ENCODE measurements at places on chromosomes 16 and 17.

GRCh38 chr17:71790791-71791190 is 330.0 kb upstream of the SOX9 start:
- no peak for DNase-seq
- H3K36me3 ChIP-seq: no peaks in the 10 kb centered on the region
- no peak overlapping the region for H3K4me3 ChIP-seq
- no peaks in the 10 kb centered on the region for H3K27me3 ChIP-seq

- no peak for DNase-seq
- no peak overlapping the region for H3K27ac ChIP-seq
- peaks cover 6% of the 10 kb centered on the region for H3K4me1 ChIP-seq
- no peaks in the 10 kb centered on the region for H3K36me3 ChIP-seq
- H3K27me3 ChIP-seq: peaks cover 9% of the 10 kb centered on the region
Measured at GRCh38 chr17:44831371-44831770, 1.3 kb upstream of the GJC1 start.

GRCh38 chr17:28972437-28972836 is 21.1 kb upstream of the PHF12 start:
- no peak overlapping the region for H3K27ac ChIP-seq
- DNase-seq: no peak
- no peak overlapping the region for H3K4me3 ChIP-seq
- H3K4me1 ChIP-seq: peaks cover 31% of the 10 kb centered on the region
- H3K27me3 ChIP-seq: peaks cover 2% of the 10 kb centered on the region
- H3K36me3 ChIP-seq: no peaks in the 10 kb centered on the region

DNA sequence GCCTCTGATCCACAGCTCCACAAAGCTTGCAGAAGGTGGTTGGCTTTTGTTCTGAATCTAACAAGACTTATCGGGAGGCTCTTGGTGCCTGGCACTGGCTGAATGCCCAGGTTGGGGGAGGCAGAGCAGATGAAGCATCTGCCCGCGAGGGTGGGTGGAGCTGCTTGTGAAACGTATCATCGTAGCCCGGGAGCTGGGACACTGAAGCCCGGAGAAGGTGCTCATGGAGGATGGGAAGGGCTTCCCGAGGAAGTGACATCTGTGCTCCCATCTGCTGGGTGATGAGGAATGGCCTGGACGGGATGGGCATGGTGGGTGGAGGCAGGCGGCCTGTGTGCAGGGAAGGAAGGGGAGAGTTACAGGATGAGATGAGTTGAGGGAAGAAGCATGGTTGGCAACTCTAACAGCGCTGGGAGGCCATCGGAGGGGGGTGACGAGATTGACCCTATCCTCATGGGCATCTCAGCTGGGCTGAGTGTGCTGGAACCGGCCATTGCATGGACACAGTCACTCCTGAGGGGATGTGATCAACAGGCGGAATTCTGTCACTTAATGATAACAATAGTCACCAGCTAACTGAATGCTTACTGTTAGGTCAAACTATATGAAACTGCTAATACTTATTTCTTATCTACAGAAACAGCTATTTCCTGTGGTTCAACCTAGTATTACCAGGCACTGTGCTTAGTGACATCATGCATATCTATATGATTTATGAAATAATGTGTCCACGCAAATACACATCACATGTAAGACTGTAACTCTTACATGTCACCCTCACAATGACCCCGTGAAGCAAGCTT is 102.7 kb downstream of the ABCC6 start:
- no peaks in the 10 kb centered on the region for H3K27me3 ChIP-seq
- peaks cover 35% of the 10 kb centered on the region for H3K36me3 ChIP-seq
- H3K27ac ChIP-seq: peak overlapping the region; percentile 61
- no peak for DNase-seq

DNA sequence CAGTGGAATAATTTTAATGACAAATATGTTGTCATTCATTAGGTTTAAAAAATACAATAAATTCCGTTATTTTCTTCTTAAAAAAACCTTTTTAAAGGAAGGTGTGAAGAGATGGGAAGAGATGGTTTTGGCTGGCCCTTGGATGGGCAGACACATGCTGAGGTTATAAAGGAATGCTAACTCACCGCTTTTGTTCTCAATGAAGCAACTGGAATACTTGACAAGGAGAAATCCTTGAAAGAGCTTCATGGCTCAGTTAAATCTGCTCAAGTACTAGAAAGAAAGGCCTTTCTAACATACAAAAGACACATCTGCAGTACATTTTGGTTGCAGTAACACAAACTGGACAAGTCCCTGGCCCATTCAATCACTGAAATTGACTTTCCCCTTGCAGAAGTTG is 158.3 kb upstream of the KCNJ16 start:
- DNase-seq: no peak
- no peak overlapping the region for H3K27ac ChIP-seq
- H3K4me1 ChIP-seq: no peaks in the 10 kb centered on the region
- no peaks in the 10 kb centered on the region for H3K27me3 ChIP-seq

DNA sequence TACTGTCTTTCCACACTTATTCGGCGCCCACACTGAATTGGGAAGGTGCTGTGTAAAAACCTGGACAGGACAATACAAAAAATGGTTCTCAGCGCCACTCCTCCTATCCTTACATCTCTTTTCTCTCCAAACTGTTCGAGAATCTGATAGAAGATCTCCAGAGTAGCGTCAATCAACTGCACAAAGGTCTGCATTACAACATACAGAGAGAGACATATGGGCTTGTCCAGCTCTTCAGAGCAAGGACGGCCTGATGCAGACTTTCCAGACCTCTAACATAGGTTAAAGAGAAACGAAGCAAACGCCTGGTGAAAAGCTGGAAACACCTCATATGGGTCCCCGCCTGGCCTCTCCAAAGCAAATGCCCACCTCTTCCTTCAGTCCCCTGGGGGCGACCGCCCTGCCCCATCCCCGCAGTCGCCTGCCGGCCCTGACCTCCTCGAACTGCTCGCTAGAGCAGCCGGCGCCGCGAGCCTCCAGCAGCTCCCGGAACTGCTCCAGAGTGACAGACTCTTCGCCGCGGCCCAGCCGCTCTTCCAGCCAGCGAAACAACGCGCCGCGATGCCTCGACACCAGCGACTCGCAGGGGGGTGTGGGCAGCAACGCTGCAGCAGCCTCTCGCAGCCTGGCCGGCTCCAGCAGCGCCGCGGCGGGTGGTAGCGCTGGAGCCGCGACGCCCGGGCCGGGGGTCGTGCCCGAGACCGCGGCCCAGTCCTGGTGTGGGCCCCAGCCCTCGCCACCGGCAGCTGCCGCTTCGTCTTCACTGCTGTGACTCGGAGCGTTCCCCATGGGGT is 526 bp downstream of the ZZEF1 start:
- H3K36me3 ChIP-seq: no peaks in the 10 kb centered on the region
- peaks cover 65% of the 10 kb centered on the region for H3K4me1 ChIP-seq
- peak overlapping the region; percentile 98 for H3K4me3 ChIP-seq
- H3K27me3 ChIP-seq: no peaks in the 10 kb centered on the region
